NCI-H187 (cell line): ENCODE measurements at places on chromosomes 6 and 20.

DNA sequence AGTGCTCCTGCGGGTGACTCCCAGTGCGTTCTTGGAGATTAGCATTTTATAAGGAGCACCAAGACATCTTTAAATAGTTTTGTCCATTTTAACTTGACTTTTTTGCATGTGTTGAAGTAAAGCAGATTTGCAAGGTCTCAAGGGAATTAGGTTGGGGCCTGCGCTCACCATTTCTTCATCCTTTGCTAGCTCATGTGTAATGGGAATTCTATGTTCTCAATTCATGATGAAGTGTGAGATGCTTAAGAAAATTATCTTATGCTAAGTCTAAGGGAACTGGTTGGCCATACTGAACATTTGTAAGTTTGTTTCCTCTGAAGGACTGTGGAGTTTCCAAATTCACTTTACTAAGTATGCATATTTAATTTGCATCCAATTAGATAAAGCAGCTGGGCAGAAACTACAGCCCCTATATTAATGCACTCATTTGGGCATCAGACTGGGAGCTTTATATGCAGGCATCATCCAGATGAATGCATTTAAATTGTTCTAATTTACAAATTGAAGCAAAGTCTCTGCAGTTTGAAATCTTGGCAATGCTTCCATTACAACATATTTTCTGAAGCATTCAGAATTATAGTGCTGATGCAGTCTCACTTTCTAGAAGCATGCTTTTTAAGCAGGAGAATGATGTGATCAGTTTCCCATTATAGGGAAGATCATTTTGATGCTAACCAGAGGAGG lies 108.3 kb upstream of the AKAP12 start:
- no peak for DNase-seq

GRCh38 chr6:127533736-127534135 lies 14.6 kb upstream of the MTCL3 start:
- DNase-seq, result no peak

DNA sequence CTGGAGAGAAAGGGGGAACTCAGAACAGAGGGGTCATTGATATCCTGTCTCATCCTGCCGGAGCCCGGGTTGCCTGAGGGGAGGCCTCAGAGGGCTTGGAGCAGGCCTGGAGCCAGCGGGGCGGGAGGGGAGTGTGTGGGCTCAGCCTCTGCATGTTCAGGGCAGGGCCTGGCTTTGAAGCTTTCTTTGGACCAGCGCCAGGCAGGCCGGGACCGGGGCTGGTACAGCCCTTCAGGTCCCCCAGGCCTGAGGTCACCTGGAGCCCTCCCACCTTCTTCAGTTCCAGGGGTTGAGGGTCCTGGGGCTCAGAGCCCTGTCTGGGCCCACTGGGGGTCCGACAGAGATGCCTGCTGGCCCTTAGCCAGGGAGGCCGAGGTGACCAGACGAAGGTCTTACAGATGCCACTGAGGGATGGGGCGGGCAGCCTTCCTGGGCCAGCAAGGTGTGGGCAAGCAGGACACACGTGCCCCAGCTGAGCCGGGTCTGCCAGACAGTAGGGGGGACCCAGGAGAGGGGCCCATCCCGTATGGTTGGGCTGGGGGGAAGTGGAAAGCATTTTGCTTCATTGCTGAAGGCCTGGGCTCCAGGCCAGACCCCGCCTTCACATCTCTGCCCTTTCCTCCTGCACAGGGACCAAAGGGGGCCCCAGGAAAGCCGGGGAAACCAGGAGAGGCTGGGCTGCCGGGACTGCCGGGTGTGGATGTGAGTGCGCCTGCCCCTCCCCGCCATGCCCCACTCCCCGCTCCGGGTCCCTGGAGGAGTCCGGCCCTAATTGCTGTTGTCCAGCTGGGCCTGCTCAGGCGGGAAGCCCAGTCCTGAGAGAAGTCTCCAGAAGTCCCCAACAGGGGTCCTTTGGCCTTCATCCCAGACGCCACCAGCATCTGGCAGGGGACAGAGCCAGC lies 2.0 kb downstream of the COL9A3 start:
- DNase-seq, result no peak

DNA sequence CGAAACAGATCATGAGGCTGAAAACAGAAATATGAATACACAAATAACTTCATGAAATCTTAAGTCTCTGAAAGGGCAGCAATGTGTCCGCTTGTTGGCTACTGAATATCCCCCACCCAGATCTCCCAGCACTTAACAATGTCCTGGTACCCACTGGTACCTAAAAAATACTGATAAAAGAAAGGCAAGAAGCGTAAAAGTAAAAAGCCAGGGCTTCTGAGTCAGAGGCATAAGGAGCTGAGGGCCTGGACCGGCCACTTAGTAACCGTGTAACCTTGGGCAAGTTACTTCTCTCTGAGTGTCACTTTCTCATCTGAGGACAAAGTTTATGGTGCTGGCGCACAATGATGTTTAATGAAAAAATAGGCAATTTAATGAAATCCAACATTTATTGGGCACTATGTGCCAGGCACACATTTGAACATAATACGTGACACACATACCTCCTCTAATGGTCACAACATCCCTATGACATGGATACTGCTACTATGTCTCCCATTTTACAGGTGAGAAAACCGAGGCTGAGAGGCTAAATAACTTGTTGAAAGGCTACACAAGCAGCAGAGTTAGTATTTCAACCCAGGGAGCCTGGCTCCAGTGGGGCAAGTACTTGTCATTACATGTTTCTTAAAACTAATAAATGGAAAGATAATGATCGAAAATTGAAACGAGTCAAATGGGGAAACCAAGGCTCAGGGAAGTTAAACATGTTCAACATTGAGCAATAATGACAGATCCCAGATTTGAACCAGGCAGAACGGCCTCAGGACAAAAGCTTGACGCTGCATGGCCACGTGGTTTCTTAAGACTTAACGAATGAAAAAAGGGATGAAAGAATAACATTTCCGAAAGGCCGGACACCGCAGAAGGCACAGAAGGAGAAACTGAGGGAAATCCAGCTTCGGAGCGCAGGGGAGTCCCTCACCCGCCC lies 828 bp downstream of the TP53RK start:
- DNase-seq, result no peak

DNA sequence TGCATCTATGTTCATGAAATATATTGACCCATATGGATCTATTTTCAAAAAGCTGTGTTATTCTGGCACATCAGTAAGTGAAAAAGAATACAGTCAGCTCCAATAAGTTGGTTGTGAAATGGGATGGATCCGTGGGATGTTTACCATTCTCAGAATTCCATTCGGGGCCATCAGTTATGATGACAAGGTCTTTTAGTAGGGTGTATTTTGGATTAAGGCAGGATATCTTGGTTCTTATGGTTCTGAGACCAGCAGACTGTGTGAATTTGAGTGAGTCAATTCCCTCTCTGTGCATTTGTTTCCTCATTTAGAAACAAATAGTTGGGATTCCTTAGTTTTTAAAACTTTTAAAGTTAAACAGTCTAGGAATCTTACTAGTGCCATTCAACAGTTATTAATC lies 287.4 kb downstream of the CD109 start:
- DNase-seq, result no peak

DNA sequence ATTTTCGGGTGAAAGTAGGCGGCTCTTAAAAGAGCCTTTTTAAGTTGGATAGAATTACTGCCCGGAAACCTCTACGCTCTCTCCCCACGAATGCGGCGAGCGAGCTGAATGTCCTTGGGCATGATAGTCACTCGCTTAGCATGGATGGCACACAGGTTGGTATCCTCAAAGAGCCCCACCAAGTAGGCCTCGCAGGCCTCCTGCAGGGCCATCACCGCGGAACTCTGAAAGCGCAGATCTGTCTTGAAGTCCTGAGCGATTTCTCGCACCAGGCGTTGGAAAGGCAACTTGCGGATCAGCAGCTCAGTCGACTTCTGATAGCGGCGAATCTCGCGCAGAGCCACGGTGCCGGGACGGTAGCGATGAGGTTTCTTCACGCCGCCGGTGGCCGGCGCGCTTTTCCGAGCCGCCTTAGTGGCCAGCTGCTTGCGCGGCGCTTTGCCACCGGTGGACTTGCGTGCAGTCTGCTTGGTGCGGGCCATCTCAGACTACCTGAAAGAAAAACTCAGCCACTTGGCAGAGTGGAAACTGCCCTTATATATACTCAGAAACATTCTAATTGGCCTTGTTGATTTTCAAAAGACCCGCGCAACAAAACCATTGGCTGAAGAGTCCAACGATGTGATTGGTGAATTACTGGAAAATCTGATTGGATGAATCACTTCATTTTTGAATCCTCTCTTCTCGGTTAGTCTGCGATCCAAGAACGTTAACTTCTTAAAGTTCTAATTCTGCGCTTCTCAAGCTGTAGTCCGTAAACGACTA lies 93.9 kb upstream of the BTN3A2 start:
- DNase-seq, result peak; percentile 90

- DNase-seq, result no peak
These were observed 6.6 kb downstream of the GMPR start for GRCh38 chr6:16244869-16245451.

GRCh38 chr6:113653275-113653674 lies 203.9 kb upstream of the MARCKS start:
- no peak for DNase-seq

- no peak for DNase-seq
These were observed 250.0 kb downstream of the SLC24A3 start for GRCh38 chr20:19462491-19462890.

DNA sequence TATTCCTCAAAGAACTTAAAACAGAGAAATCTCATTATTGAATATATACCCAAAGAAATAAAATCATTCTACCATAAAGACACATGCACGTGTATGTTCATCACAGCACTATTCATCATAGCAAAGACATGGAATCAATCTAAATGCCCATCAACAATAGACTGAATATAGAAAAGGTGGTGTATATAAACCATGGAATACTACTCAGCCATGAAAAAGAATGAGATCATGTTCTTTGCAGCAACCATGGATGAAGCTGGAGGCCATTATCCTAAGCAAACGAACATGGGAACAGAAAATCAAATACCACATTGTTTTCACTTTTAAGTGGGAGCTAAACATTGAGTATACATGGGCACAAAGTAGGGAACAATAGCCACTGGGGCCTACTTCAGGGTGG lies 12.3 kb upstream of the GPR63 start:
- no peak for DNase-seq

DNA sequence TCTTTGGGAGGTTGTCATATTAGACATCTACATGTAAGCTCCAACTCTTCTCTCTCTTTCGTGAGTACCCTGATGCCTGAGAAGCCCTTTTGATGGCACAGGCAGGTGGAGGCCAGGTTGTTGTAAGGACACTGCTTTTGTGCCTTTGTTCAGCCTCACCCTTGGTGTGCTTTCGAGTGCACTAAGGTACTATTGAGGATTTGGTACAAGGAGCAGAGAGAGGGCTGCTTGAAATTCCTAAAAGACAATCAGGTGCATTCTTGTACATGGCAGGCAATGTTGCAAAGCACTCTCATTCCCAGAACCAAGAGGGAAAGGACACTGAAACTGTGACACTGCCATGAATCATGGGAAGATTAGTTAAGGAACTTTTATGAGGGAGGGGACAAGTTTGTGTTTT lies 19.1 kb downstream of the BMP2 start:
- no peak for DNase-seq

GRCh38 chr20:370977-371754 lies 9.4 kb upstream of the TRIB3 start:
- no peak for DNase-seq

DNA sequence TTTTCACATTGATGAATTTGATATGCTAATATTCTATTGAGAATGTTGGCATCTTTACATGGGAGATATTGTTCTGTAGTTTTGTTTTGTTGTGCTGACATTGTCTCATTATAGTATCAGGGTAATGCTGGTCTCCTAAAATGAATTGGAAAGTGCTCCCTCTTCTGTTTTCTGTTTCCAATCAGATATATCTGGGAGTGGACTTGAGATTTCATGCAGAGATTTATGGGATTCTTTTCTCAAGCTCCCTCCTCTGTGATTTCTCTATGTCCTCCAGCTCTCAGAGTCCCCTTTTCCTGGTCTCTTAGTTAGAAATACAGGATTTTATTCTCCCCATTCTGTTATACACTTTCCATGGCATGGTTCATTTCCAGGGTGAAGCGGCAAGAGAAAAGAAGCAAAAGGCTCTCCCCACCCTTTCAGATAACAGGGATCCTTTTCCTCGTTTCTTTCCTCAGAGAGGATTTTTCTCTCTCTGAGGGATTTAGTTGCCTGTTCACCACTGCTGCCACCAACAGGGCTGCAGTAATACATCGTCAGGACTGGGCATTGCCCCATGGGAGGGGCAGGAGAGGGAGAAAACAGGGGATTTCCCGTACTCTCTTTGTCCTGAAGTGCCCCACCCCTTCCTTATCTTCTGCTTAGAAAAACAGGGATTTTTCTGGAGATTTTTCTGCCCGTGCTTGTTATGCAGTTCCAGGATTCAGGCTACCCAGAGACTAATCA lies 59.3 kb upstream of the STMND1 start:
- no peak for DNase-seq

- DNase-seq, result no peak
These were observed 92.1 kb downstream of the RNF217 start for GRCh38 chr6:125054331-125054730.

GRCh38 chr6:85421972-85422371 lies 27.9 kb upstream of the NT5E start:
- DNase-seq, result no peak

DNA sequence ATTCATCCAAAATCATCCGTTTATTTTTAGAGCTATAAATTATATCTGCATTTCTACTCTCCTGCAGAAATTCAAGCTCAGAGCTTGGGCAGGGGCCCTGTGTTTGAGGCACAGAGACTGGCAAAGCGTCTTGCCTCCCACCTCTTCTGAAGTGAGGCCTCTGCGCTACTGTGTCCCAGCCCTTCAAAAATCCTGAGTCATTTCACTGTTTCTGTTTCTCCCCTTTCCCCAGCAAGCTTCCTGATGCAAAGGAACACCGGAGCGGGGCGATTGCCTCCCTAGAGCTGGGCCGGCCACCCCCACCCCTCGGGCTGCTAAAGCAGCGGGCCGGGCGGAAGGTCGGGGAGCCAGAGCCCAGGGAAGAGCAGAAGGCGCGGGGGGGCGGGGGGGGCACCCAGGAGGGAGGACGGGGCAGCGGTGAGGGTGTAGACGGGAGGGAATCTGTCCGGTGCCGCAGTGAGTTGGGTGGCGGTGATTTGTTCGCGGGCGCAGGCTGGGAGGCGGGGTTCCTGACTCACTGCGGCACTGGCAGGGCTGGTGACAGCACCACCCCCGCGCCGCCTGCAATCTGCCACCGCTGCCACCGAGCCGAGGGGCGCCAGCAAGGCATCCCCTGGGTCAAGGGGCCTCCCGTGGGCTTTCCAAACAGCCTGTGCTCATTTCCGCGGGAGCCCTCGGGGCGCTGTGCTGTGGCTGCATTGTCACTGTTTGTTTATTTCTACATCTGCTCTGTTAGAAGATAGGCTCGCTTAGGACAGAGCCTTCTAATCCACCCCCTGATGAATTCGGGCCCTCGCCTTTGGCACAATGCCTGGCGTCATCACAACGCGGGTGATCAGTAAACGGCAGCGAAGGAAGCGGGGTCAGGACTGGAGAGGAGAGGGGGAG lies 46.5 kb upstream of the SNAP25 start:
- DNase-seq, result no peak
